Activated CD4-positive, alpha-beta T cell treated with anti-CD3 and anti-CD28 coated beads, Interleukin-2, amount 10 ng/mL, durations not matched to agents 7 days and 5 days (primary cell): ENCODE measurements at places on chromosomes 1 and 21. TPM values are rescaled to one million over a fixed set of nuclear protein-coding genes. Genes with fewer than 3 reads are reported as not detected.

DNA sequence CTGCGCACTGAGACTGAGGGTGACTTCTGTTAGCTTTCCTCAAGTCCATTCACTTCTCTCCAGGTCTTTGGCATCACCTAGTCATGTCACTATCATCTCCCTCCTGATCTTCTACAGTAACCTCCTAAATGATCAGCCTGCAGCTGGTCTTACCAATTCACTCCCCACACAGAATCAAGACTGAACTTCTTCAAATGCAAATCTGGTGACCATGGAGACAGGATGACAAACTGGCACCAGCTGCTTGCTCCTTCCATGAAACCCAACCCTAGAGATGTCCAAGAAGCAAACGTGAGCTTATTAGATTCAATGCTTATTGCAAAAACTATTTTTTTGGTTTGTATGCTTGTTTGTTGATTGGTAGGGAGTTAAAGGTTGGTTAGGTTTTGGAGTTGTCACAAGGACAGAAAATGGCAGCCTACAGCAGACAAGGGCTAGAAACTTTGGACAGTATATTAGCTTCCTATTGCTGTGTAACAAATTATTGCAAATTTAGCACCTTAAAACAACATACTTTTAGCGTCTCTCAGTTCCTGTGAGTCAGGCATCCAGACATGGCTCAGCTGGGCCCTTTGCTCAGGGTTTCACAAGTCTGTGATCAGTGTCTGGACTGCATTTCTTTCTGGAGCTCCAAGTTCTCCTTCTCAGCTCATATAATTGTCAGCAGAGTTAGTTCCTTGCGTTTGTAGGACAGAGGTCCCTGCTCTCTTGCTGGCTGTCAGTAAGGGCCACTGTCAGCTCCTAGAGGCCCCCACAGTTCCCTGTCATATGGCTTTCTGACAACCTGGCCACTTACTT is 53.3 kb upstream of the GJA8 start:
- no peaks in the 10 kb centered on the region for H3K36me3 ChIP-seq
- H3K4me1 ChIP-seq = no peaks in the 10 kb centered on the region
- no peaks in the 10 kb centered on the region for H3K27me3 ChIP-seq
- no peak overlapping the region for H3K4me3 ChIP-seq

- no peak overlapping the region for H3K4me3 ChIP-seq
- no peak for DNase-seq
Measured at GRCh38 chr1:58062635-58063034, 483.9 kb downstream of the OMA1 start.

DNA sequence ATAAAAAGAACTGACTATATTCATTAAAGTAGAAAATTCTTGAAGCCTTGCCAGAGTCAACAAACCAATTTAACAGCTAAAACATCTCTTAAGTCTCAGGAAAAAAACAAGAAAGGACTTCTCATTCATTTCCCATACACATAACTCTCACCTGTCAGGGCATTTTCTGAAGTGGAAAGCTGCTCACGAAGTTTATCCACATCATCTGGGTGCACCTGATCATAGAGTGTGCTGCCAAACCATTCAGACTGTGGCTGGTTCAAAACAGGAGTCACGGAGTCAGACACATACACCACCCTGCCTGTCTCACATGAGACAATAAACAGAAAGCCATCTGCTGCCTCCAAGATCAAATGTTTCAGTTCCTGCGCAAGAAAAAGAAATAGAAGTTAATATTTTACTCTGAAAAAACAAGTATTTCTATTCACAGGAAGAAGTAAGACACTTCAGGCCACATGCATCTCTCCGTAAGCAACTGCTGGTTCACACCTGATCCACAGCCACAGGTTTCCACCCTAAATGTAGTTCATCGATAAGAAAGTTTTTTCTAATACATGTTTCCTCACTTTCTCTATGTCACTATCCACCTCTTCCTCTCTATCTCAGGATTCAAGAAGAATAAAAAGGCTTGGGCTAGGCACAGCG is 28.2 kb upstream of the CTSK start:
- no peak overlapping the region for H3K27ac ChIP-seq
- H3K36me3 ChIP-seq = peaks cover 67% of the 10 kb centered on the region
- H3K4me1 ChIP-seq = peaks cover 23% of the 10 kb centered on the region
- no peak overlapping the region for H3K4me3 ChIP-seq
- H3K27me3 ChIP-seq = no peaks in the 10 kb centered on the region

- H3K36me3 ChIP-seq = peaks cover 7% of the 10 kb centered on the region
- no peak overlapping the region for H3K4me3 ChIP-seq
- H3K4me1 ChIP-seq = peaks cover 26% of the 10 kb centered on the region
- H3K27me3 ChIP-seq = no peaks in the 10 kb centered on the region
- DNase-seq = no peak
Measured at GRCh38 chr1:231970684-231971083, 344.1 kb downstream of the DISC1 start.

GRCh38 chr1:14498839-14499238 is 99.6 kb upstream of the KAZN start:
- no peak overlapping the region for H3K4me3 ChIP-seq
- no peaks in the 10 kb centered on the region for H3K36me3 ChIP-seq
- H3K4me1 ChIP-seq = no peaks in the 10 kb centered on the region
- H3K27ac ChIP-seq = no peak overlapping the region

GRCh38 chr1:34125721-34126380 is 39.2 kb downstream of the CSMD2 start:
- no peak overlapping the region for H3K4me3 ChIP-seq
- DNase-seq = no peak
- no peaks in the 10 kb centered on the region for H3K36me3 ChIP-seq
- no peak overlapping the region for H3K27ac ChIP-seq

The NBPF9 gene
- 26.6 TPM for total RNA-seq

The FCER1G gene
- total RNA-seq = 1.8 TPM

DNA sequence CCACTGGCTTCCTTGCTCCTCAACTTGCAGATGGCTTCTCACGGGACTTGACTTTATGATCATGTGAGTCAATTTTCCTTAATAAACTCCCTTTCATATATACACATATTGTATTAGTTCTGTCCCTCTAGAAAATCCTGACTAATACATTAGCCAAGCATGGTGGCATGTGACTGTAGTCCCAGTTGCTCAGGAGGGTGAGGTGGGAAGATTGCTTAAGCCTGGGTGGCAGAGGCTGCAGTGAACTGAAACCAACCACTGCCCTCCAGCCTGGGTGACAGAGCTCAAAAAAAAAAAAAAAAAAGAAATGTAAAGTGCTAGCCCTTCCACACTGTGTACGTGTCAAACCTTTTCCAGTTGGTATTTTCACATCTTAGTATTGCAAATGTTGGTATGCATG is 857.0 kb downstream of the LTN1 start:
- H3K36me3 ChIP-seq = no peaks in the 10 kb centered on the region
- H3K27ac ChIP-seq = no peak overlapping the region
- no peaks in the 10 kb centered on the region for H3K4me1 ChIP-seq
- H3K4me3 ChIP-seq = no peak overlapping the region

DNA sequence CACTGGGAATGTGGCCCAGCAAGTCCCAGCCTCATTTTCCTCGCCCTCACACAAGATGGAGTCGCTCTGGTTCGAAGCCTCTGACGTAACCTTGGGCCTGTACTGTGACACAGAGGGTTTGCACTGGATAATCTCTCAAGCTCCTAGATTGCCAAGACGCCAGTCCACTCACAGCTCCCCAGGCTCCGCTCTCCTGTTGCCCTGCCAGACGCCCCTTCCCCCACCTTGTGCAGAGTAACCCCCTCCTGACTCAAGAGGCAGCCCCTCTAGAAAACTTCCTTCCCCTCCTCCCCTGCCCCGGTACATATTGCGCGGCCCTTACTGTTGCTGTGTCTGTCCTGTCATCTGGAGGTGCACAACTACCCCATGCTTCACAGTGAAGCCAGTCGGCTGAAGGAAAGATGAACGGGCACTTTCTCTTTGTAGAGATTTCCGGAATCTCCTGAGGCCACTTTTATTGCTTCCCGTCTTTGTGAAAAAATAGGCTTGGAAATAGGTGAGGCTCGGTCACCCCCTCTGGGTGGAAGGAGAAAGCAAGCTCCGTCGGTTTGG is 981 bp upstream of the KIAA1614 start:
- H3K4me3 ChIP-seq = peak overlapping the region; percentile 54
- peaks cover 15% of the 10 kb centered on the region for H3K4me1 ChIP-seq
- H3K36me3 ChIP-seq = no peaks in the 10 kb centered on the region
- DNase-seq = no peak
